ENCODE measurements at places on chromosomes 7 and 10.

DNA sequence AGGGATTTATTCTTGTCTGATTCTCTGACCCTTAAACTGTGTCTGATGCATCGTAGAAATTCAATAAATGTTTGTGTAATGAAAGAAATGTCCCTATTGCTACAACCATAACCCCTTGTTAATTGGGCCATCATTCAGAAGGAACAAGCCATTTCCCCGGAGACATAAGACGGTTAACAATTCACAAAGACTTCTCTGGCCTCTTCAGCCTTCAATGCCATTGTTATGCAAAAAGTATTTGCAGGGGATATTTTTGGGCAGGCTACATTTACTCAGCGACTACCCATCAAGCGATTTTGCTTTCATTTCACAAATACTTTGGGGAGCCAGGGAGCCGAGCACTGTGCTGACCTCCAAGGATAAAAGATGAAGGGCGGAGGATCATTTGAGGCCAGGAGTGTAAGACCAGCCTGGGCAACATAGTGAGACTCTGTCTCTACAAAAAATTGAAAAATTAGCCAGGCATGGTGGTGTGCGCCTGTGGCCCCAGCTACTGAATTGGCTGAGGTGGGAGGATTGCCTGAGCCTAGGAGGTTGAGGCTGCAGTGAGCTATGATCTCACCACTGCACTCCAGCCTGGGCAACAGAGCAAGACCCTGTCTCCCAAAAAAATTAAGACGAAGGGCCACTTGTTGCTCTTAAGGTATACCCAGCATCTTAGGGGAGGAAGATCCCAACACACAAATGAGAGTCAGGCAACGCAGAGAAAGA, 20.0 kb upstream of the SDK1 start:
- DNase-seq, result no peak

- DNase-seq, result peak; percentile 33
Observed at GRCh38 chr7:151851145-151851751, 25.7 kb downstream of the PRKAG2 start.

DNA sequence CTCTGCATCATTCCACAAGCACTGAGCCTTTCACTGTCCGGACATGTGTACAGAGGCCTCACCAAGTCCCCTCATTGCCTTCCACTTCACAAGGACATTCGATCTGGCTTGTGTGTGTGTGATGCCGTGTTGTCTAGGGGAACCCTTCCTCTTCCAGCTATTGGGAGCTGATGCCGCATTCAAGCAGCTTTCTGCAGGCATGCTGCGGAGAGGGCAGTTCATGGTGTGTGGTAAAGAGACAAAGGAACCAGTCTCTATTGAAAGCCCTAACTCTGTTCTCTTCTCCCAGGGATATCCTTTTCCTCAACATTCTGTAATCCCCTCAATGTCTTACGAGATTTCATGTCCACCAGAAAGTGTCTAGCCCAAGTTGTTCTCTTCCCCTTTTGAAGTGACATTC, 141.6 kb downstream of the ALOX5 start:
- DNase-seq, result no peak

- DNase-seq, result no peak
Observed at GRCh38 chr10:104327745-104328645, 10.3 kb downstream of the ITPRIP start.

DNA sequence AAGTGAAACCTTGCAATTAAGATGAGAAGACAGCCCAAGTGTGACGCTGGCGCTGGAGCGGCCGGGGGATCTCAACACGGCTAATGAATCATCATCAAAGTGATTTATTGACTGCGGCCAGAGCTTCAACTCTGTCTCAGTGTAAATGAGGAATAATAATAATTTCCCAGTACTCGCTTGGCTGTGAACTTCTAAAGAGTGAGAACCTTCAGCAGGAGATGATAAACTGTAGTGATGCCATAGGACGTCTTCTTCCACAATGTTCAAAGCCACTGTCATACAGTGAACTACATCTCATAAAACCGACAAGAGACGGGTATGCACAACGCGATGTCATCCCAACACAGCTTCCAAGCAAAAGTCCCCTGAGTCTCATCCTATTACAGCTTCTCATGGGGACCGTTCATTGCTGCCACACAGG, 123.6 kb upstream of the NOBOX start:
- DNase-seq, result no peak

GRCh38 chr7:50327443-50327842, 22.9 kb downstream of the IKZF1 start:
- no peak for DNase-seq

GRCh38 chr7:157846271-157846670, 509.5 kb downstream of the DNAJB6 start:
- DNase-seq, result peak; percentile 5

GRCh38 chr7:94561841-94562514, 52.4 kb downstream of the CASD1 start:
- DNase-seq, result no peak

DNA sequence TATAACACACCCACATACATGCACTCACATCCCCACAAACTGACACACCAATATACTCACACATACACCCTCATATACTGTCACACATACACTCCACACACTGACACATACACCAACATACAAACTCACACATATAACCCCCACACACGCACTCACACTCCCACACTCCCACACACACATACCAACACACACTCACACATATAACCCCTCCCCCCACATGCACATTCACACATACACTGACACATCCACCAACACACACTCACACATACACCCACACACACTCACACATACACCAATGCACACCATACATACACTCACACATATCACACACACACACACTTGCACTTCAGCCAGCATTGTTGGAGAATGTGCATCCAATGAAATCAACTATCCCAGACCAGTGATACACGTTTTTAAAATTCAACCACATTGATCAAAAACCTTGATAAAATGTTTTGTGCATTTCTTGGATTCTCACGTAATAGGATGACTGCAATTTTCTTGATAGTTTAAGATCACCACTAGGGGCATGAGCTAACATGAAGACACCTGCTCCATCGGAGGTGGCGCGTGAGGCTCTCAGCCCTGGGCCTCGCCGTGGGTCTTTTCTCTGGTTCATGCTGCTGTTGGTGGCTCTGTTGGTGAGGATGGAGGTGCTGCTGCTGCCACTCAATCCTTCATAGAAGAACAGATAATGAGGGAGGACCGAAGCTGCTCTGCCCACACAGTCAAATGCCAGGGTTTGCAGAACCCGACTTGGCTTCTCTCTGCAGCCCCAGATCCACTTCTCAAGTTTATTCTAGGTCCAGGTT, 32.1 kb upstream of the CHST15 start:
- no peak for DNase-seq

DNA sequence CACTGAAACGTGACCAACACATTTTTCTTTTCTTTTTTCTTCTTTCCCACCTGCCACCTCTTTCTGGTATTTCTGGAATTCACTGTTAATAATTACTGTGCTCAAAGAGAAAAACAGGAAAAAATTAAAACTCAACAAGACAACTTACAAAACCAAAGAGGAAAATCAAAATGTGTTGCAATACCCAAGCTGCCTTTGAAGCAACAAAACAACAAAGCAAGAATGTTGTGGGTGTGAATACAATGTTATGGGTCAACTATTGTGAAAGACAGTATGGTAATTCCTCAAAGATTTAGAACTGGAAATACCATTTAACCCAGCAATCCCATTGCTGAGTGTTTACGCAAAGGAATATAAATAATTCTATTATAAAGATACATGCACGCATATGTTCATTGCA, 415.1 kb downstream of the GFRA1 start:
- no peak for DNase-seq

- peak; percentile 87 for DNase-seq
Observed at GRCh38 chr7:158824028-158824427, 5.3 kb downstream of the ESYT2 start.

- no peak for DNase-seq
Observed at GRCh38 chr10:113302062-113302461, 250.8 kb upstream of the HABP2 start.

GRCh38 chr7:122352454-122352853, 47.9 kb upstream of the FEZF1 start:
- no peak for DNase-seq

- no peak for DNase-seq
Observed at GRCh38 chr7:37035631-37036030, 311.3 kb upstream of the AOAH start.

GRCh38 chr10:91587710-91588638, 44.9 kb downstream of the PPP1R3C start:
- no peak for DNase-seq

GRCh38 chr10:124476043-124476725, 14.6 kb downstream of the LHPP start:
- no peak for DNase-seq

DNA sequence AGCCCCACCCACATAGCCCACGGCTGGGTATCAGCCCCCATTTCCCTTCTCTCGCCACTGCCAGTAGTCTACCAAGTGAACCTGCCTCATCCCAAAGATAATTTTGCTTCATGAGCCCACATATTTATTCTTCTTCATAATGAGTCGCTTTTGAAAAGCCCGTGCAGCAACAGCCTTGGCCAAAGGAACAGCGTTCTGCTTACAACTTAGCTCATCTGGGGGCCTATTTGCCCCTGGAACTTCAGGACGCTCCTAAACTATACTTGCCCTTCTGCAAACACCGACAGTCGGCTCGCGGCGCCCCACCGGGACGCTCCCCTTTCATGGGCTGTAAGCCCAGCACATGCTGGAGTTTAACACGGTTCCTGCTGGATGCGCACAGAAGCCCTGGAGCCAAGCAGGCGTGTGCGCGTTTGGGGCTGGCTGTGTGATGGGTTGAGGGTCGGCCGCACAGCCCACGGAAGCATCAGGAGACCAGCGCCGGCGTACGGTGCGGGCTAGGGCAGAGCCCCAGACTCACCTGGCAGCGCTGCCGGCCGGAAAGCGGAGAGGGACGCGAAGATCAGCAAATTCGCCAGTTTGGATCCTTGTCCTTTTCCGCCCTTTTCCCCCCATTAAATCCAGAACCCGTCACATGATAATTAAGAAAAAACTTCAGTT, 370 bp downstream of the TMEM60 start:
- DNase-seq, result no peak

DNA sequence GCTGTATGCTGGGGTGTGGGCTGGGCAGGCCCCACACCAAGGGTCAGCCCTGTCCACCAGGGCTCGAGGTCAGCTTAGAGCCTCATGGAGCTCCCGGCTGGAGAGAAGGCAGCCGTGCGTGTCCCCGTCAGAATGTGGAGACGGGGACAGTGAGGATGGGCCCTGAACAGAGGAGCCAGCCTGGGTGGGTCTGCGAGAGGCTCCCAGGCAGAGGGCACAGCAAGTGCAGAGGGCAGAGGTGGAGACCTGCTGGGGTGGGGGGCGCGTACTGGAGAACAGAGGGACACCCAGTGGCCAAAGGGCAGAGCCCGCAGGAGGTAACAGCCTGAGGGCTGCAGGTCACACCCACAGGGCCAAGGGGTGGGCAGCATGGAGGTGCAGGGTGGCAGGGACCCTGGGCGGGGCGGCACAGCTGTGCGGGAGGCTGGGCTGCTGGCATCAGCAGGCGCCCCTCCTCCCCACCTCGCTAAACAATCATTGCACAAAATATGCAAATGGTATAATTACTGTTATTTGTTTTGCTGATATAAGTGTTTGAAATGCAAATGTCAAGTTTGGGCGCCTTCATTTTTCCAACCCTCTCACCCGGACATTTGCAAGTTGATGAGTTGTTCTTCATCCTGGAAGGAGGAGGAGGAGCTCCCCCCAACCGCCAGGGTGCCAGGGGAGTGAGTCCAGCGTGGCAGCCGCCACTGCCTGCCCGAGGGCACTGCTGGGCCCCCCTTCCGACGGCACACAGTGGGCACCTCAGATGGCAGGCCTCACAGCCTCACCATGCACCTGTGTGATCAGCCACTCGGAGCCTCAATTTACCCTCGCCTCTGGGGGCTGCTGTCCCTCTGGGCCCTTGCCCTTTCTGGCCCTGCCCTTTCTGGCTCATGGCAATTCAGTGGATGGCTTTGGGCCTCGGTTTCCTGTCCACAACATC, 35.0 kb downstream of the ELFN1 start:
- DNase-seq, result no peak

GRCh38 chr7:148878317-148878716, 5.8 kb downstream of the EZH2 start:
- no peak for DNase-seq

DNA sequence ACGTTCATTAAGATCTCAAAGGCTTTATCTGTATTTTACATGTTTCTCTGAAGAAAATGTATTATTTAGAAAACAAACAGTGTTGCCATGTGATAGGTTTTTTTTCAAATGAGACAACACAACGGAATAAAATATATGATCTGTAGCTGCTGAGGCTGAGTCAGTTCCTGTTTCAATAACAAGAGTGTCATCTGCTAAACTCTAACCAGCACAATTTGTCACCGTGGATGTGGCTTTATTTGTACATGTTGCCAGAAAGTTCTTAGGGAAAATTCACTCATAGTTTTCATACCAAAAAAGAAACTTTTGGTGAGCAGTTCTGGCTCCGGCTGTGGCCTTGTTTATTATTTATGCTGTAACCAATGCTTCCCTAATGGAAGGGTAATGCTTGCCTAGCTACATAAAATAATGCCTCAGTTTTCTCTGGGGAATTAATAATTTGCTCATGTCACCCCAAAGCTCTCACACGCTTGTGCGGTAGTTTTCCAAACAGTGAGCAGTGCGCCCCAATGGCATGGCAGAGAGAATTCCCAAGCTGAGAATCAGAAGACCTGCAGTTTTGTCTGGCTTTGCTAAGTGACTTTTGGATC, 20.3 kb upstream of the KLF6 start:
- peak; percentile 95 for DNase-seq

DNA sequence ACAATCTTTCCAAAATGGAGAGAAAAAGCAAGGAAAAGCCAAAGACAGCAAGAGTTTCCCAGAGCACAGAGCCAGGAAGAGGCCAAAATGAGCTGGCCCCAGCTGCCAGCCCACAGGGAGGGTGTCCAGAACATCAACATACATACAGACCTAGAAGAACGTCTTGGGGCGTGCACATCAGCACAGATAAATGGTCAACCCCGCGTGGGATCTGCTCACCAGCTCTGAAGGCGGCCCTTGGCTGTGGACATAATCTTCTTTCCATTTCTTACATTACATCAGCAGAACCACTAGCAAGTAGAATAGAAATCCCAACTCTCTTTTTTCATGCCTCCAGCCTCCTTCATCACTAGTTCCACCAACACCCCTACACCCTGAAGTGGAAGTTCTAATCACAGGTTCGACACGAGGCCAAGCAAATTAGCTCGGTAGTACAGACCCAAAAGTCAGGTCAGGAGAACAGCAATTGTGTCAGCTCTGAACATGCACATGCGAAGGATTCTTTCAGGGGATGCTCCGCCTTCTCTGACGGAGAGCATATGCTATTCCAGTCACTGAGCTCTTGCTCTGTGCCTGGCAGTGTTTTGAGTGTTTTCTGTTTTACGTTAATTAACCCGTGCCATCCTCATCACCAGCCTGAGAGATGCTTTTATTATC, 16.4 kb downstream of the SH3PXD2A start:
- DNase-seq, result no peak

DNA sequence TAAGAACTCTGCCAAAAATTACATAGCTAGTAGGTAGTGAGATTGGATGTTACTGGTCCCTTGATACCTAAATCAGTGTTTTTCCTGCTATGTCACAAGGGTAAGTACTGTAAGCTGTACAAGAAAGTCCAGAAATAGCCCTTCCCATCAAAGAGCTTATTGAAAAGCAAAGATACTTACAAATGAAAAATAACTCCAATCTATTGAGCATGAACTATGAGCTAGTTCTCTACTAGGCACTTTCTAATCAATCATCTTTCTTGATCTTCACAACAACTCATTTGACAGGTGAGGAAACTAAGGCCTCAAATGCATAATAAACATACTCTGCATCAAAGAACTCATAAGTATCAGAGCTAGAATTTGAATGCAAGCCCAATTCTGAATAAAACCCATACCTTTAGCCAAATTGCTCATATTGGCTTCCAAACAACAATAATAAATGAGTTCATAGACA, 249.8 kb upstream of the TCF7L2 start:
- DNase-seq, result no peak

Measured in CD4-positive, alpha-beta T cell treated with Interleukin-21 for 1 hour (primary cell).